ENCODE measurements at places on chromosomes 11 and 22. TPM values are rescaled to one million over a fixed set of nuclear protein-coding genes. Genes with fewer than 3 reads are reported as not detected.

DNA sequence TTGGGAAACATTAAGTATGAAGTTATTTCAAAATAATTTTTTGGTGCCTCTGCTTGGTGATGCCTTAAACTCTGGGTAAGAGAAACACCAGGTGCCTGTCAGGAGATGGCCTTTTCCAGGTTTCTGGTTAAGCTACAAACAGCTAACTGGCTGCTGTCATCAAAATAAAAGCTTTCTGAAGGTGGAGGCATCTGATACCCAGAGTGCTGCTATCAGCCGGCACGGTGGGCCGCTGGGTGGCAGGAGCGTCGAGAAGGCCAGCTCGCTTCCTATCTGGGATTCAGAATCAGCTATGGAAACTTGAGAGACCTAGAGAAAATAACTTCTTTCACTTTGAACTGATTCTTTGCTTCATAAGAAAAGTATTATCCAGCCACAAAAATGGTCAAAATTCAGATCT lies 80.8 kb upstream of the PITPNB start:
- DNase-seq, result no peak

DNA sequence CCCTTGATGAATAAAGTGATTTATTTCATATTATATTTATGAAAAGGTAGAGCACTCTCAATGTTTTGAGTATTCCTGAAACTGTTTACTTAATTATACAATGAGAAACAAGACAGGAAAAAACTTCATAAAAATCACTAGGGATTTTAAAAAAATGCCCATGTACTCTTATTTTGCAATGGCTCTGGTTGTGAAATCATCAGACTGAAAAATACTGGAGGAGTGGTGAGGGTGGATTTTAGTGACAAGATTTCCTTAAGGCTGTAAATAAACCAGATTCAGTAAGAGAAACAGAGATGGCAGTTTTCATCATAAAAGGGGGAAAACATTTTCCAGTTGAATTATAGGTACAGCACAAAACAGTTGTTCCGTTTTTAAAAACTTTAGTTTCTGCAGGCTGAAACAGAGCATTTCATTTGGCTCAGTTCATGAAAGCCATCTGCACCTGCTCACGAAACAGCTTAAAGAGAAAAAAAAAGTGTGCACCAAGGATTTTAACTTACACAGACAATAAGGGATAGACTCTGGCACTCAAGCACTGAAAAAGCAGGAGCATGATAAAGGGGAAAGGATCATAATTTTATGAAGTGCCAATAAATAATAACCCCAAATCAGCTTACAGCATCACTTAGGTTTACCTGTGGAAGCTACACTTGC lies 100.7 kb downstream of the MAML2 start:
- DNase-seq, result peak; percentile 62

DNA sequence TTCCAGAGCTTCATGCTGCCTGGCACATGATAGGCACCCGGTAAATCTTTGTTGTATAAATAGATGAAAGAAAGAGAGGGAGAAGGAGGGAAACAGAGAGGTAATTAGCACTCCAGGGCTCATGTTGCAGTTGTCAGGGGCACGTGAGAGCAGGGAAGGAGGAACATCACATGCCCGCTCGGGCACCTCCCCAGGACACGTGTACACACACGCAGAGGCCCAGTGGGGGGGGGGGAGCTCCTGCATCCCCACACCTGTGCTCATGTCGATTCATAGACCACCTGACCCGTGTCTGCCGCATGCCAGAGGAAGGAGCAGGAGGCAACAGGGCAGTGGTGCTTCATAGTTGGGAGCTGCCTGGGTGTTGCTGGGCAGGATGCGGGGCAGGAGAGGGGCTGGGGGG lies 37.1 kb upstream of the NNMT start:
- DNase-seq, result no peak

DNA sequence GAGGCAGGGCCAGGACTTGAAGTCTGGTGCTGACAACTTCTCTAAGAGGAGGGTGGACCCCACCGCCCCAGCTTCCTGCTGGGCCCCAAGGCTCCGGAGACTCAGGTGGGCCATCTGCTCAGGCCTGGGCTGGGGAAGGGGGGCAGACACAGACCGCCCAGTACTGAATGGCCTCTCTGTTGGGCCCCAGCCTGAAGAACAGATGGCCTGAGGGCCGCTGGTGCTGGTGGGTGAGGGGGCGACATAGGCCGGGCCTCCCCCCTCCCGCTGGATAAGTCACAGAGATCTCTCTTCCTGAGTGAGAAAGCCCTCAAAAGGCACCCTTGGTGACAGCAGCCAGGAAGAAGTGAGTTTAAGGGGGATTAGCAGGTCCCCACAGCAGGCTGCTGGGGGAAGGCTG lies 12.5 kb upstream of the TP53I11 start:
- no peak for DNase-seq

SLC5A4 gene
- total RNA-seq, result not detected

All from fibroblast of the aortic adventitia (primary cell).